SW 1271 (cell line): ENCODE measurements at places on chromosomes 11 and 22.

GRCh38 chr11:132058211-132058772 is 687.9 kb downstream of the NTM start:
- DNase-seq, result no peak

DNA sequence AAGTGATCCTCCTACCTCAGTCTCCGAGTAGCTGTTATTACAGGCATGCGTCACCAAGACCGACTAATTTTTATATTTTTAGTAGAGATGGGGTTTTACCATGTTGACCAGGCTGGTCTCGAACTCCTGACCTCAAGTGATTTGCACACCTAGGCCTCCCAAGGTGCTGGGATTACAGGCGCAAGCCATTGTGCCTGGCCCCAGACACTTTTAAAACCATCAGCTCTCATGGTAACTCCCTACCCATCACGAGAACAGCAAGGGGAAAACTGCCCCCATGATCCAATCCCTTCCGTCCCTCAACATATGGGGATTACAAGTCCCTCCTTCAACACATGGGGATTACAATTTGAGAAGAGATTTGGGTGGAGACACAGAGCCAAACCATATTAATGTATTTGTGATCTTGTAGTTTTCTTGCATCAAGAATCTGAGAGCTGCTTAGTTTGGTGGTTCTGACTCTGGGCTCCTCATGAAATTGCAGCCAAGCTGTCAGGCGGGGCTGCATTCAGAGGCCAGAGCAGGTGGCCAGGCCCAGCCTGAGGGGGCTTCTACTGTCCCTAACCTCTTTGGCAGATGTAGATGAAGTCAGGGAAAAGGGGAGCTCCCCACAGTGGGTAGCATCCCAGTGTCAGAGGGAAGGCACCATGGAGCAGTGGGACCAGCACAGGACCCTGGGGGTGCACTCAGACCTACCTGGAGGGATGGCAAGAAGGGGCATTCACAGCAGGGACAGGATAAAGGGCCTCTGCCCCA is 31.2 kb upstream of the PRAME start:
- no peak for DNase-seq

DNA sequence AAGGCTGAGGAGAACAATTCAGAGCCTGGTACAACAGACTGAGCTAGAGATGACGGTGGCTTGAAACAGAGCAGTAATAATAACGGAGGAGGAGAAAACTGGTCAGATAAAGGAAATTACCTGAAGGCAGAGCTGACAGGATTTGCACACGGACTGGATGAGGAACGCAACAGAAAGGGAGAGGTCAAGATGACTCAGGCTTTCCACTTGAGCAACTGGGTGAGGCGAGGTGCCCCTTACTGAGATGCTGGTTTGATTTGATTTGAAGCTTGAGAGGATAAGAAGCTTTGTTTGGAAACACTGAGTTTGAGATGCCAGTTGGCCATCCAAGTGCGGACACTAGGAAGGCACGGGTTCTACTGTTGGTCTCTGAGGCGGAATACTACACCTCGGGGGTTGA is 35.4 kb upstream of the NRIP3 start:
- no peak for DNase-seq

- DNase-seq, result no peak
Measured at GRCh38 chr11:74572349-74572748, 20.0 kb upstream of the POLD3 start.

GRCh38 chr11:110710628-110711381 is 1.4 kb downstream of the ARHGAP20 start:
- no peak for DNase-seq

DNA sequence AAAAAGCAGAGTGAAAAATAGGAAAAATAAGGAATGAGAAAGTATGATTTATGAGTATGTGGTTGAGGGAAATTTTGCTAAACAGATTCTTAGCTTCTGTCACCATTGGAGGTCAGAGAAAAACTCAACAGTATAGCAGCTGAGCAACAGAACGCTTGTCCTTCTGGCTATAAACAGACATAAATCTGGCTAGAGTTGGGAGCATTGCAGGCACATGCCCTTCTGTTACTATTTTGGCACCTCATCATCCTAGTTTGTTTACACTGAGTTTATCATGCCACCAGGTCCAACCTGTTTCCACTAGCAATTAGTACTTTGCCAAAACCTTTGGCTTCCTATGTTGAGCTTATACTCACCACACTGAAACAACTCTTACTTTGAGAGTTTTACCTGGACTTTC is 6.9 kb downstream of the UBE4A start:
- no peak for DNase-seq

GRCh38 chr11:82823647-82824619 is 76.3 kb downstream of the PRCP start:
- no peak for DNase-seq

- DNase-seq, result no peak
Measured at GRCh38 chr22:40529821-40530220, 106.7 kb downstream of the MRTFA start.

GRCh38 chr11:66864924-66865697 is 8.2 kb downstream of the LRFN4 start:
- no peak for DNase-seq

DNA sequence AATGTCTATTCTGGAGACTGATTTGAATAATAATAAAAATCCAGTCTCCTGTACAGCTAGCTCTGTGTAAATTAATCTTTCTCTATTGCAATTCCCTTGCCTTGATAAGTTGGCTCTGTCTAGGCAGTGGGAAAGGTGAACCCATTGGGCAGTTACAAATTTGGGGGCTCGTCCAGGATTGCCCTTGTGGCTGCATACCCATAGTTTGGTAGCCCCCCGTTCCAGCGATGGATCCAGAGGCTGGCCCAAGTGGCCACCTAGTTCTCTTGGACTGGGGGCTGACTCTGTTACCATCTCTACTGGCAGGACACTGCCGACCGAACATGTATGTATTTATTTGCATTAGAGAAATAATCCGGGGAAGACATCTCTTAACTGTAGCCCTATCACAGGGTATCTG is 326.2 kb upstream of the PDGFD start:
- DNase-seq, result no peak

DNA sequence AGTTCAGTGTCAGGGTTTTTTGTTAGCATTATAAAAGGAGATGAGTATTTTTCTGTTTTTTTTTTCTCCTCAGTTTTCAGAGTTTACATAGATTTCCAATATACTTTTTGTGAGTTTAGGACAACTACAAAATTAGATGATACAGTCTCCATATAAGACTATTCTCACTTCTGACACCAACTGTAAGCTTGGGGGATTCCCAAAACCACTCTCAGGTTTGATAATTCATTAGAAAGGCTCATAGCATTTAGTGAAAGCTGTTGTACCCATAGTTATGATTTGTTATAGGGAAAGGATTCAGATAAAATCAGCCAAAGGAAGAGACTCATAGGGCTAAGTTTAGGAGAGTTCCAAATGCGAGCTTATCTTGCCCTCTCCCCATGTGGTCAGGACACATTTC is 24.1 kb downstream of the CUL5 start:
- DNase-seq, result no peak

GRCh38 chr11:73521621-73522020 is 76.3 kb downstream of the FAM168A start:
- no peak for DNase-seq

GRCh38 chr11:63933459-63933858 is 5.3 kb upstream of the NAA40 start:
- DNase-seq, result no peak

DNA sequence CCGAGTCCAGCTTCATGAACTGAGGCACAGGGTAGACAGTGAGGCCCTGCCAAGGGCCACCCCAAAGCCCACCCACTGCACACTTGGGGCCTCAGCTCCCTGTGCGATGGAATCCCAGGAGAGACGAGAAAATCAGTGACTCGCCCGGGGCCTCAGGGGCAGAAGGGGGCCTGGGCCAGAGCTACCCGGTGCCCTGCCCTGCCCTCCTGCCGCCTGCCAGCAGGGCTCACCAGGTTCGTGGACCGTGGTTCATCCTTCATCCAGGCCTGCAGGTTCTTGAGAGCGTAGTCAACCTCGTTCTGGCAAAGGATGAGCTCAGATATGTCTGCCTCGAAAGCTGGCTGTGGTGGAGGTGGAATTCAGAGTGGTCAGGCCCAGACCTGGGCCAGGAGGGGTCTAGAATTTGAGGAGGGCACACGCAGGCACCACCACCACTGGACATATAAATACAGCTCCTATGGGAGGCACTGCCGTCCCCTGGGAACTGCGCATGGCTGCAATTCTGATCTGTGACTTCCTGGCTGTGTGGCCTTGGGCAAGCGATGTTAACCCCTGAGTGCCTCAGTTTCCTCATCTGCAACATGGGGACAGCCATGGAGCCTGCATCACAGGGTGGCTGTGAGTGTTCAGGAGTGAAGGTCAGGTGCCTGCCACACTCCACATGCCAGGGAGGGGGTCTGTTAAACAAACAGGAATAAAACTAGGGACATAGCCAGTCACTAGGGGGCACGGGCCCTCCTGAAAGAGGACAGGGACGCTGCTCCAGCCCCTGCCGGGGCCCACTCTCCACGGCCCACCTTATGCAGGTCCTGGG is 7.5 kb downstream of the ALDH3B2 start:
- DNase-seq, result no peak

DNA sequence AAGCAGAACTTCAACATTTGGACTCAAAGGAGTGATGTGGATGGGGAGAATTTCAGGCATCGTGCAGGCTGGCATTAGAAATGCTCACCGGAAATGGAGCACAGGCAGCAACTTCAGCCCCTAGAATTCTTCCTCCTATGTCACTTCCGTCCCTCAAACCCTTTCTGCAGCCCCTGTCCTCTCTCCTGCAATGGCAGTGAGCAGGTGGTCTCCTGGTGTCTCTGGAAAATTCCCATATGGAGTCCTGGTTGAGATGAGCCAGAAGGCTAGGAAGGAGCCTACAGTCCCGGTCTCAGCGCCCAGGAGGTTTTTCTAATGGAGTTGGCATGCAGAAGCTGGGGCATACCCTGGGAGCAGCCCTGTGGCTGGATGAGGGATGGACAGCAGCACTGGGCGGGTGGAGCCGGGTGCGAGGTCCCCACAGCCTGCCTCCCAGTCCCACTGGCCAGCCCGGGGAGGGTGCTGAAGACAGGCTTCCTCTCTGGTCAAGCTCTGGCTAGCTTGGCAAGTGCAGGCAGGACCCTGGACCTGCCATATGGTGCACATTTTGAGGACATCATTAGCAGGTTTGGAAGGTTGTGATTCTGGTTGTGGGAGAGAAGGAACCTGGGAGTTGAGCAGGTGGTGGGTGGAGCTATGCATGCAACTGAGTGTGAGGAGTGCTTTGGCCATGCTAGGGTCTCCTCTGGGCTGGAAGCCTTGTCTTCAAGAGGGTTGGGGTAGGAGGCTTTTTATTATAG is 59.8 kb upstream of the B3GAT1 start:
- DNase-seq, result no peak

DNA sequence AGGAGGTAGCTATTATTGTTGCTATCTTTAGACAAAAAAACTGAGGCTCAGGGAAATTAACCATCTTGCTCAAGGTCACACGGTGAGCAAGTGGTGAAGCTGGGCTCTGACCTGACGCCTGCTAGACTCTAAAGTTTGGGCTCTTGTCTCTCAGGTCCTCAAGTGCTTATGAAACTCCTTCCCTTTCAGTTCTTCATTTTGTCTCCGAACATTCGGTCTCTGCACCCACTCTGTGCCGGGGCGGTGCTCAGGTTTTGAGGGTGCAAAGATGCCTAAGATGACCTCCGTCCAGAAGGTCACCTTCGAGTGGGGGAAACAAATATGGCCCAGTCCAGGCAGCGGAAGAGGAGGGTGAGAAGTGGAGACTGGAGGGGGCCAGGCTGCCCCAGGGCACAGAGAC is 16.0 kb downstream of the OVOL1 start:
- no peak for DNase-seq

DNA sequence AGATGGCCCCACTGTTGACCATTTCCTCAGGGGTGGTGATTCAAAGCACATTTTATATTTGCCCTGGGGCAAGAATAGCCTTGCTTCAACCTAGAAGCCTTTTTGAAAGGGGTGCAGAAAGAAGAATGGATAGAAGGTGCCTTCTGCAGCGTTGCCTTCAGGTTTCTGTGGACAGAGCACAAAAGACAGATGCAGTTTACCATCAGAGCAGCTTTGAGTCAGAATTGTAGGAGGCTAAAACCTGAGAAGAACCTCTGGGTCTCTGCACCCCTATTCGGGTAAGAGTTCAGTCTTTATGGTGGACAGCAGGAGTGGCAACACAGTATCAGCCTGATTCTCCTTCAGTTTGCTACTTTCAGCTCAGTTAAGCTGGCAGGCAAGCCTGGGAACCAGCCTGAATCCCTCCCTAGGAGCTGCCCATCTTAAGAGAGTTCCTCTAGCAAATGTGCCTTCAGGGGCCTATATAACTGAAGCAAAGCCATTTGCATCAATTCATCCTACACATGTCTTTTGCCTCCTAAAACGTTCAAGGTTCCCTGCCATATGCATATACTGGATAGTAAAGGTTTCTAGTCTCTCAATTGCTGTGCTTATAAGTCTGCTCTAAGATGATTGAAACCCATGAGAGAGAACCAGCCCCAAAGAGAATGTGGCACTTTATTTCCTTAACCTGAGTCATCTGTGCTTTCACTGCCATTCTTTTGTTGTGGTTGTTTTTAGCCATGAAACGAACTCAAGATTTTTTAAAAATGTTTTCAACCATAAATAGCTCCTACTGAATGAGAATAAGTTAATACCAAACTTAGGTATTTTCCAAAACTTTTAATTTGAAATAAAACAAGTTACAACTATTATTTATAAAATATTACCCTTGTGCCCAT is 123.0 kb downstream of the TRIM44 start:
- no peak for DNase-seq

- peak; percentile 10 for DNase-seq
Measured at GRCh38 chr11:89405629-89406028, 85.5 kb downstream of the NOX4 start.

GRCh38 chr22:41557401-41558240 is 3.2 kb upstream of the CSDC2 start:
- DNase-seq, result no peak

DNA sequence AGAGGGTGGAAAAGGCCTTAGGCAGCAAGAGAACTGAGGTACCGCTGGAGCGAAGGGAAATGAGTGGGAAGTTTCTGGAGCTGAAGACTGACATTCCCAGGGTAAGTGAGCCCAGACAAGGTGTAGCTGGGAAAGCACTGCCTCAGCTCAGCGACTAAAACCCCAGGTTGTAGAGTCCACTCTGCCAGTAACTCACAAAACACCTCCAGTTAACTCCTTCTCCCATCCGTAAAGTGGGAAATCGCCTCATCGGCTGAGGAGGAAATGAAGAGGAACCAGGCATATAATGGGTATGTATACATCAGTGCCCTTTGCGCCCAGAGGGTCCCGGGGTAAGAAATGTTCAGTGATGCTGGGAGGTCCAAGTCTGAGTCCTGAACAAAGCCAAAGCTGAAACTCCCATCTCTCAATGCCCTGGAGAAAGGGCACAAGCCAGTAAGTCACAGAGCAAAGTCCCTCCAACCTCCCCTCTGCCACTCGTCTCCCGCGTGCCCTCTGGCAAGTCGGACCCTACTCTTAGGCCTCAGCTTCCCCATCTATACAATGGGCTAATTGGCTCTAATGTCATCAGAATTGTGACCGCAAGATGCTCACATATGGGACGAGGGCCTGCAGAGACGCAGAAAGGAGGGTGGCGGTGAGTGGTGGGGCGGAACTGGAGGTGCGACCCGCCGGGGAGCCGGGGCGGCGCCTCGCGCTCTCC is 588 bp downstream of the VPS37C start:
- no peak for DNase-seq

GRCh38 chr11:120102864-120103122 is 35.1 kb downstream of the TRIM29 start:
- DNase-seq, result no peak
